DMS153 (cell line): ENCODE measurements at places on chromosomes 3 and 15.
A peak's percentile ranks its signal among the peaks of the same experiment; 100 is the strongest.

GRCh38 chr3:43512754-43513404 is 108.9 kb downstream of the ANO10 start:
- DNase-seq, result no peak

DNA sequence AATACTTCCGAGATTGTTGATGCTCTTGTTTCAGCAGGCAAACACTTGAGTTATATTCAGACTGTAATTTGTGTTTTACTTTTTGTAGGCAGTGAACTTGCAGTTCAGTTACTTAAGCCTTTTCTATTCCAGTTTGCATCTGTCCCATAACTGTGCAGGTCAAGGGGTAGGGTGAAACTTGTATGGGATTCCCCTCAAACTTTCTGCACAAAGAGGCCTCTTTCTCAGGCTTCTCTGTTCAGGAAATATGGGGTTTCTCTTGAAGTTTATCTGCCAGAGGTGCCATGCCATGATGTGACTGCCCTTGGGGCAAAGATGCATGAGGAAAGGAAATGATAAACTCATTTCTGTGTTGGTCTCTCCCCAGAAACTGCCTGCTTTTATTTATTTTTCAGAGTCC is 66.7 kb downstream of the SLC24A1 start:
- no peak for DNase-seq

GRCh38 chr3:196016485-196016884 is 65.4 kb downstream of the TFRC start:
- DNase-seq, result no peak

DNA sequence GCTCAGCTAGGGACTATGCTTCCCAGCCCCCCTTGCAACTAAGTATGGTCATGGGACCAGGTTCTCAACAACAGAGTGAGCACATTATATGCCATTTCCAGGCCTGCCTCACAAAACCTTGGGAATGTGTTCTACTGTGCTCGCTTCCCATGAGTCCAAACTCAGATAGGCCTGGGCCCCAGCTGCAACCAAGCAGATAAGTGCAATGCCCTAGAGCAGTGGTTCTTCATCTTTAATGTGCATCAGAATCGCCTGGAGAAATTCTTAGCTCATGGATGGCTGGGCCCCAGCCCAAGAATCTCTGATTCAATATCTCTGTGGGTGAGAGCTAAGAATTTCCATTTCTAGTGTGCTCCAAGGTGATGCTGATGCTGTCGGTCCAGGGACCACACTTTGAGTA is 27.5 kb upstream of the TBC1D21 start:
- no peak for DNase-seq

GRCh38 chr15:80710635-80711554 is 15.8 kb downstream of the ABHD17C start:
- DNase-seq, result no peak

GRCh38 chr3:34012102-34012461 is 213.7 kb downstream of the PDCD6IP start:
- DNase-seq, result peak; percentile 8

DNA sequence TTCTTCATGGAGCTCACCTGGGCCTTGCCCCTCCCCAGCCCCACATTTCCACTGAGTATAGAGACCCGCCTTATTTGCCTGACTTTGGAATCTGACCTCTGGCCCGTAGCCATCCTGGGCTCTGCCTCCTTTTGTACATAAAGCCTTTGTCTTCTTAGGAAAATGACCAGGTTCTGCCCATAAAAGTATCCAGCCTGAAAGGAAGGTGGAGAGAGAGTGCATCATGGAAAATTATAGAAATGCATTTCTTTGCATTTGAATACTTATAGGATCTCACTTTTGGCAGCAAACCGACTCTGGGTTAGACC is 3.6 kb upstream of the SH2D7 start:
- DNase-seq, result no peak

DNA sequence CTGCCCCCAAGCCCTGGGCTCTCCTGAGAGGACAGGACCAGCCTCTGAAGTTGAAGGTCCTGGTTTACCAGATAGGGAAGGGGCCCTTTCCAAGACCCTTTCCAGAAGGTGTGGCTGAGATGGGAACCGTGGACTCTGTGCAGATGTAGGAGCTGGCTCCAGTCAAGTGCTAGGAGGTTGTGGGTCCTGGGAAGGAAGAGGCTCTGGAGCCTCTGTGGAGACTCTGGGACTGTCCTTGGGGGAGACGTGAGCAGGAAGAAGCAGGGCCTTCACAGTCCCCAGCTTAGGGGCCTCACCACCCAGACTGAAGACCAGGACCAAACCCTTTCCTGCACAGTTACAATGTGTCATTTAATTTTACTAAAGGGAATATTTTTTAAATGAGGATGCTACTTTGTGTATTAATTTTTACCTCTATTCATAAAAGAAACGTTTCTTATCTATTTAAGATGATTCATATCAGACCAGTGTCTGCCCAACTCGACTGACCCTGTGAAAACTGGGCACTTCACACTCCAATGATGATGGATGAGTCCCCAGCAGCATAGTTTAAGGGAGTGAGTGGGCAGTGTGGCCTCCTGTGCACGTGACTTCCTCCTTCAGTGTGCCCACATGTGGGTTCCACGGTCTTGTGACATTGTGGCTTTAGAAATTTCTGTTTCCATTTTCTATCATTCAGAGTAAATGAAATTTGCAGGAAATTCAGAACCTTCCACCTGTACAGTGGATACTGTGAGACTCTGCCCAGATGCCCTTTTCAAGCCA is 10.9 kb downstream of the CCR5AS start:
- no peak for DNase-seq

- DNase-seq, result no peak
These were observed 11.0 kb downstream of the TMEM45A start for GRCh38 chr3:100503448-100503847.
